ENCODE measurements at places on chromosomes 6 and 20.

DNA sequence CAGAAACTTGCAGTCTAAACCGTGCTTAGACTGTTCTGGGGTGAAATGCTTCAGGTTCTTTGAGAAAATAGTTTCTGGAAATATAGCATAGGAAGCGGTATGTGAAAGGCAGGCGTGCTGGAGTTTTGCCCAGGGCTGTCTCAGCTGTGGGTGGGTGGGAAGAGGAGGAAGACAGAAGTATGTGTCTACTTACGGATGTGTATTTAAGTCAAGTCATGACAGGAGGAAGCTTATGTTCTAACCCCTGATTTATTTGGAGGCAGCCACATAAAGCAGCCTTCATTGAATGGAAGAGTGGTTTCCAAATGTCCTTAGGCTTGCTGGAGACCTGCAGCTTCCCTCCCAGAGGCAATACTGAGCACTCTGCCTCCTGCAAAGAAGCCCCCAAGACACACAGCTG lies 345.8 kb upstream of the PRND start:
- DNase-seq: peak; percentile 85

GRCh38 chr20:19765266-19765665 lies 7.2 kb downstream of the RIN2 start:
- no peak for DNase-seq

DNA sequence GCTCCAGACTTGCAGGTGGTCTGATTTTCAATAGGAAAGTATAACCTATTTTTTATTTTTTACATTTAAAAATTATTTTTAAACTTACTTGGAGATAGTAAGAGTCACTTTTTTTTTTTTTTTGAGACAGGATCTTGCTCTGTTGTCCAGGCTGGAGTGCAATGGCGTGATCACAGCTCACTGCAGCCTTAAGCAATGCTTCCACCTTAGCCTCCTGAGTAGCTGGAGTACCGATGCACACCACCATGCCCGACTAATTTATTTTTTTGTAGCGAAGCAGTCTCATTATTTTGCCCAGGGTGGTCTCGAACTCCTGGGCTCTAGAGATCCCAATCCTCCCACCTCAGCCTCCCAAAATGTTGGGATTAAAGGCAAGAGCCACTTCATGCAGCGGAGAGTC lies 84.8 kb upstream of the RALY start:
- no peak for DNase-seq

DNA sequence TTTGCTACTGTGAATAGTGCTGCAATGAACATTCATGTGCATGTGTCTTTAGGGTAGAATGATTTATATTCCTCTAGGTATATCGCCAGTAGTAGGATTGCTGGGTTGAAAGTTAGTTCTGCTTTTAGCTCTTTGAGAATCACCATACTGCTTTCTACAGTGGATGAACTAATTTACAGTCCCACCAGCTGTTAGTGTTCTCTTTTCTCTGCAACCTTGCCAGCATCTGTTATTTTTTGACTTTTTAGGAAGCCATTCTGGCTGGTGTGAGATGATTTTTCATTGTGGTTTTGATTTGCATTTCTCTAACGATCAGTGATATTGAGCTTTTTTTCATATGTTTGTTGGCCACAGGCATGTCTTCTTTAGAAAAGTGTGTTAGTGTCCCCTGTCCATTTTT lies 40.0 kb downstream of the PLG start:
- no peak for DNase-seq

DNA sequence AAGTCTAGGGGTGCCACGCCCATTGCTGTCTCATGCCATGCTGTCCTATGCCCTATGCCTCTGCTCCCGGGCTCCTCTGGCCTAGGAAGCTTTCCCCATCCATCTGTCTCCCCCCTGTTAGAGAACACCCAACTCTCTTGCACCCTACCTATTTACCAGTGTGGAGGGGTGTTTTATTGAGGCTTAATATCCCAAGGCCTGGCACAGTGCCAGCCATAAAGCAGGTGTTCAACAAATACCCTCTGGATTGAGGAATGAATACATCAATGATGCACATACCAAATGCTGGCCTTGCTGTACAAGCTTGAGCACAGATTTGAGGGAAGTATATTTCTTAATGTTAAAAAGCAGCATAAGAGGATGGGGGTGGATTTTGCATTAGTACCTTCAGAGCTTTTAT lies 38.3 kb downstream of the METTL24 start:
- no peak for DNase-seq

DNA sequence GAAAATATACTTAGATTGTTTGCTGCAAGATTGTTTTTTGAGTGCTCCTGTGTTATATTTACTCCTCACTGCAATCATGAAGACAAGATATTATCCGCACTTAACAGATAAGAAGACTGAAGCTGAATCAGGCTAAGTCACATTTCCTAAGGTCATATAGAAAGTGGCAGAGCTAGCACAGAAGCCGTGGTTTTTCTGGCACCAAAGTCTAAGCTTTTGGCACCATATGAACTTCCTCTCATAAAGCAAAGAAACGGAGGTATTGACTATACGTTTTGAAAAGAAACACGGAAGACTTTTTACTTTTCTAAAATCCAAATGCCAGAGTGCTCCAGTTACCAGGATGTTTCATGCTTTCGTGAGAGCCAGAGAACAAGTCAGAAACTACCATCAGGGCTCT lies 9.3 kb upstream of the DTD1 start:
- DNase-seq: no peak

GRCh38 chr6:108874470-108875160 lies 26.4 kb downstream of the ARMC2 start:
- DNase-seq: peak; percentile 44

- no peak for DNase-seq
Observed at GRCh38 chr6:16837217-16837972, 76.1 kb upstream of the ATXN1 start.

GRCh38 chr20:58553841-58554240 lies 38.6 kb upstream of the APCDD1L start:
- DNase-seq: peak; percentile 52

DNA sequence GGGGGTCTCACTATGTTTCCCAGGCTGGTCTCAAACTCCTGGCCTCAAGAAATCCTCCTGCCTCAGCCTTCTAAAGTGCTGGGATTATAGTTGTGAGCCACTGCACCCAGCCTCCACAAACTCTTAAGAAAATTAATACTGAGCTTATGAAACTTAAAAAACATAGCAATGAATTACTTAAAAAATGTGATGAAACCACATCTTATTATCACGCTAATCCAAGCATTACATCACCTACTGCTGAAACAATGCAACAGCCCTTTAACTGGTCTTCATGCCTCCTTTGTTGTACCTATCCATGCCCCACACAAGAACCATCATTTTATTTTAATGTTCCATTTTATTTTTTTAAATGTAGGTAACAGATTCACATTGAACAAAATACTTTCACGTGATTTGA lies 24.9 kb downstream of the SESN1 start:
- peak; percentile 22 for DNase-seq

GRCh38 chr6:129662406-129662766 lies 47.6 kb downstream of the ARHGAP18 start:
- no peak for DNase-seq

- DNase-seq: no peak
Observed at GRCh38 chr6:37822851-37823682, 3.5 kb downstream of the ZFAND3 start.

- DNase-seq: no peak
Observed at GRCh38 chr6:44339763-44340625, 2.5 kb upstream of the SPATS1 start.

- DNase-seq: no peak
Observed at GRCh38 chr6:135114355-135115145, 59.9 kb upstream of the HBS1L start.

DNA sequence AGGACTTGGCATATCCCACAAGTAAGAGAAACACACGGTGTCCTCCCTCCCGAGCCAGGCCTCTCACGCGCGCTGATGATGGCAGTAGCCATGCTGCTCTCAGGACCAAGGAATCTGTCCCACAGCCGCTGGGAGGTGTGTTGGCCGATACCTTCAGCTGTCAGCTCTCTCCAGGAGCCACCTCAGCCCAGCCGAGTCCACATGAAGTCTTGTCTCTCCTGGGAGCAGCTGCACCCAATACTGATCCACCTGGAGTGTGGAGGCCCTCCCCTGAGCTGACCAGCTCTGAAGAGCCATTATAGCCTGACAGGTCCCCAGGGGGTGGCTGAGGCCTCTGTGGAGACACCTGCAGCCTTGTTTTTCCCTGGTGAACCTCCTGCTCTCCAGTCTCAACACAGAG lies 23.8 kb upstream of the NXT1 start:
- no peak for DNase-seq

DNA sequence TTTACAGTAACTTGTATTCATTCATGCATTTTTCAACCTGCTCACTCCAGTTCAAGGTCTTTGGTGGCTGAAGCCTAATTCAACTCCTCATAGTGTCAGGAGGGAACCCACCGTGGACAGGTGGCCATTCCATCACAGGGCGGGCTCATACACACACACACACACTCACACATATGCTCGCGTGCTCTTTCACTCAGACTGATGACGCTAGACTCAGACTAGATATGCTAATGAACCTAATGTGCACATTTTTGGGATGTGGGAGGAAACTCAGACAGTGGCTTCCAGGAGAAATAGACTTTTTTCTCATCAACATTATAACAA lies 56.7 kb downstream of the TRIM27 start:
- DNase-seq: peak; percentile 8

DNA sequence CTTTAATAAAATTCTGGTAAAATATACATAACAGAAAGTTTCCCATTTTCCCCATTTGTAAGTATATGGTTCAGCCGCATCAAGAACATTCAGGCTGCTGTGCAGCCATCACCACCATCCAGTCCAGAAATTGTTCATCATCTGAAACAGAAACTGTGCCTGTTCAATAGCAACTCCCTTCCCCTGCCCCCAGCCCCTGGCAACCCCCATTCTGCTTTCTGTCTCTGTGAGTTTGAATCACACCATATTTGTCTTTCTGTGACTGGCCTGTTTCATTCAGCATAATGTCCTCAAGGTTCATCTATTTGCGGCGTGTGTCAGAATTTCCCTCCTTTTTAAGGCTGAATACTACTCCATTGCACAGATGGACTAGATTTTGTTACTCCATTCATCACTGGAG lies 19.1 kb downstream of the VSTM2L start:
- DNase-seq: no peak

- DNase-seq: no peak
Observed at GRCh38 chr6:53750052-53750650, 44.7 kb upstream of the LRRC1 start.

GRCh38 chr6:123986938-123987337 lies 183.3 kb downstream of the NKAIN2 start:
- no peak for DNase-seq

GRCh38 chr20:64090165-64090564 lies 6.0 kb upstream of the LKAAEAR1 start:
- no peak for DNase-seq

DNA sequence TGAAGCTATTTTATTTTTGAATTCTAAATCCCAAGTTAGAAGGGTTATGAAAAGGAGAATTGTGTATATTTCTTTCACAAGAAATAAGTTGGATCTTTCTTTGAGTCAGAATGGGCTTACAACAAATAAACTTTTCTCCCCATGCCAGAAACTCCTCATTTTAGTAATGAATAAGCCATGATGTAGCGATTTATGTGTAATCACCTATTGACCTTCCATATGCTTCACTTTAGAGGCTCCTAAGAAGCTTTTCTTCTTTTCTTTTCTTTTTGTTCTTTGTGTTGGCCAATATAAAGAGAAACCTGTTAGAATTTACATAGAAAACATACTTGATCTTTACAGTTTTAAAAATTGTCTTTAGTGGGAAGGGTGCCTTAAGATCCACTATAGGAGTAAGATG lies 370.2 kb downstream of the UTRN start:
- no peak for DNase-seq

DNA sequence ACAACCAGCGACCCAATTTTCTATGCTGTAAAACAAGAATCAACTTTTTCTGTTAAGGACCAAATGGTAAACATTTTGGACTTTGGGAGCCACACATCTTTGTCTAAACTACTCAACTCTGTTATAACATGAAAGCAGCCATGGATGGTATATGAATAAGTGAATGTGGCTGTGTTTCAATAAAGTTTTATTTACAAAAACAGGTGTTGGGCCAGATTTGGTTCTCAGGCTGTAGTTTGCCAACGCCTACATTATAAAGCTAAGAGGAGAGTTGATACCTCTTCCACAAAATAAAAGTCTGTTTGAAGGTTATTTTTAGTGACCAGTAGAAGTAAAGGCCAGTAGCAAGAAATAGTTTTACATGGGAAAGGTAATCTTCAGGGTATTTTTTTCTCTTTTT lies 60.4 kb upstream of the SDHAF4 start:
- no peak for DNase-seq

GRCh38 chr20:34175879-34176278 lies 63.8 kb upstream of the EIF2S2 start:
- no peak for DNase-seq

GRCh38 chr6:138662471-138662870 lies 111.1 kb upstream of the CCDC28A start:
- DNase-seq: no peak

DNA sequence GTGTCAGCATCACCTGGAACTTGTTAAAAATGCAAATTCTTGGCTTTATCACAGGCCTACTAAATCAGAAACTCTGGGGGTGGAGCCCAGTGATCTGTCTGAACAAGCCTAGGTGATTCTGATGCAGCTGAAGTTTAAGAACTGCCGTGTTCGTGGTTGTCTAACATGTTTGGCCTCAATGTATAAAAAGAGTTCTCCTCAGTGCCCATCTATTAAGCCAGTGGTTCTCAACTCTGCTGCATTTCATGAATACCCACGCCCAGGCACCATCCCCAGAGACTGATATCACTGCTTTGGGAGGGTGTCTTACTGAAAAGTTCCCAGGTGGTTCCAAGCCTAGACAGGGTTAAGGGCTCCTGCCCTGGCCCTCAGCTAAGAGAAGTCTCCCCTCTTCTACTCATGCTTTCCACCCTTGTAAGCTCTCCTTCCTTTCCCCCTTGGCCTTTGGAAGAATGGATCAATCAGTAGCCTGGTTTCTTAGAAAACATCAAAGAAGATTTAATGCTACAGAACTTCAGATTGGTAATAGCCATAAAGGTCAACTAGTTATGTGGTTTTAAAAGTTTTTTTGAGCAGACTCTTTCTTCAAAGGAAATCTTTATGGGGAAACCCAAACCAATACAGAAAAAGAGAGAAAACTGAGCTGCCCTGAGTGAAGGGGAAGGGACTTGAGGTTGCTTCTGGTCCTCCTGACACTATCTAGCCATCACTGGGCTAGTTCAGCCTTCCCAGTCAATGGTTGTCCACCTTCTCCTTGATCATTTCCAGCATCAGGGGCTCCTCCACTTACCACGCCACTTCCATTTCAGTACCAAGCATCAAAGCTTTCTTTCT lies 38.9 kb upstream of the TNFAIP3 start:
- no peak for DNase-seq

DNA sequence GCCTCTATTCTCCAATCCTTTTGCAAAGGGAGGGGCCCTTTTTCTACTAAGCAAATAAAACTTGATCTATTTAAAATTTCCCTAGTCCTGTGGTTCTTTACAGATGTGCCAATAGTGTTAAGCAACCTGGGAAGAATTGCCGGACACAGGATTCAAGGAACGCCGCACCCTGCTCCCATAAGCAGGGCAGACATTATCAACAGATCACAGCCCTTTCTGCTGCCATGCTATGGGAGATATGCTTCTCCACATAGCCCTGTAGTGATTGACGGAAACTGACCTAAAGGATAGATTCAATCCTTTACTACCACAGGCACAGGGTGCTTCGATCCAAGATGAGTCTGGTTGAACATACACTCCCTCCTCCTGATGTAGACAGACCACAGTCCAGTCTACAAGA lies 118.4 kb upstream of the TRAF3IP2 start:
- DNase-seq: no peak

Measured in fibroblast of skin of scalp (primary cell).